Stimulated activated CD8-positive, alpha-beta memory T cell treated with anti-CD3 and anti-CD28 coated beads, Interleukin-15, amount 100 ng/mL, for 4 hours (primary cell): ENCODE measurements at places on chromosomes 7 and 10.

DNA sequence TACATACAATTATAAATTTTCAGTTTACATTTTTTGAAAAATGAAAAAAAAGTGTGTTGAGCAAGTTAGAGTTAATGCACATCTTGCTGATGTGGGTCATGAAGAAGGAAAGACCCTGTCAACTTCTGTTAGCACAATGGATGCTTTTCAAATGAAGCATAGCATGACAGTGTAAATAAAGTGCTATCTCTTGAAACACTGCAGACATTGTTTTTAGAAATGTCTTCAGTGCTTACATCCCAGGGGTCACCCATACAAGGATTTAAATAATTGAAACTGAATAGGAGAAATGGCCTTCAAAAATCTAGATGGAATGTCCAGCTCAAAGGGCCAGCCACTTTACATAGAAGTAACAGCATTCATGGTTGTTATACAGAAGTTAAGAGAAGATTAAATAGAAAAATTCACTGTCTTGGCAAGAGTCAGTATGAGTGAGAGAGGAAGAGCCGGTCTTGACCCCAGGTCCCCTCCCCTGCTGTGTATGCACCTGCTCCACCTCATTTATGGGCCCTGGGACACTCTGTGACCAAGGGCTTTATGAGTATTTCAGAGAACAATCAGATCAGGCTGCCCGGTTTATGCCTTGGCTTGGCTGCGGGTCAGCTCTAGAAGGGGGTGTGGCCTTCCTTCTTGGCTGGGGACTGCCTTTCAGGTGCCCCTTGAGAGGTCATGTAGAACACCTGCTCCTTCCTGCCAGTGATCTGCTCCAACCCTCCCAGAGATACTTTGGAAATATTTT, 237.7 kb upstream of the TMEM72 start:
- DNase-seq: no peak

- no peak for DNase-seq
Measured at GRCh38 chr7:132255115-132255797, 321.0 kb downstream of the PLXNA4 start.

- DNase-seq: no peak
Measured at GRCh38 chr7:18648849-18649758, 153.6 kb downstream of the HDAC9 start.

GRCh38 chr7:27169658-27170425, 4.3 kb downstream of the HOXA10 start:
- DNase-seq: no peak
